ENCODE measurements at places on chromosomes 5 and 9. TPM values are rescaled to one million over a fixed set of nuclear protein-coding genes. Genes with fewer than 3 reads are reported as not detected.

Gene PRUNE2
- total RNA-seq: 126 TPM

Gene LHX3
- total RNA-seq: not detected

DNA sequence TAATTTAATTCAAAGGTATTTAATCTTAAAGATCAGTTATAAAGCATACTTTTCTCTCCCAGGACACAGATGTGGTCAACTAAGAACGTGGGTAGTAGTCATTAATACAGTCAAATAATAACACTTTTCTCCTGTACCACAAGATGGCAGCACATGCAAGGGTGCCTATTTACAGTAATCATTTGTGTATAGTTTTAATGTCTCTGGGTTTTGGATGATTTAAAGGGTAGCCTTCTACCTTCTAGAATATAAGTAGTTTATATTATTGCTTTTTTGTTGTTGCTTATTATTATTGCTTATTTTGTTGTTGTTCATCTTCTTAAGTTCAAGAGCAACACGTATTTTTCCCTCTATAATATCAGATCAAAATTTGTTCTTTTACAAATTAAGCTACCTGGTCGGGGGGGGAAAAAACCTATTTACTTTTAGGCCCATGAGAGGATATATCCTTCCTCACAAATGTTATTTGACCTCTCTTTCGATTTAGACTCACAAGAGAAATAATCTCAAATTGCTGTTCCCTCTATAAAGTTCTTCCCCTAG, 59.6 kb upstream of the SLC27A6 start:
- H3K4me1 ChIP-seq: no peaks in the 10 kb centered on the region
- H3K27me3 ChIP-seq: no peaks in the 10 kb centered on the region
- no peaks in the 10 kb centered on the region for H3K36me3 ChIP-seq
- H3K27ac ChIP-seq: no peak overlapping the region

DNA sequence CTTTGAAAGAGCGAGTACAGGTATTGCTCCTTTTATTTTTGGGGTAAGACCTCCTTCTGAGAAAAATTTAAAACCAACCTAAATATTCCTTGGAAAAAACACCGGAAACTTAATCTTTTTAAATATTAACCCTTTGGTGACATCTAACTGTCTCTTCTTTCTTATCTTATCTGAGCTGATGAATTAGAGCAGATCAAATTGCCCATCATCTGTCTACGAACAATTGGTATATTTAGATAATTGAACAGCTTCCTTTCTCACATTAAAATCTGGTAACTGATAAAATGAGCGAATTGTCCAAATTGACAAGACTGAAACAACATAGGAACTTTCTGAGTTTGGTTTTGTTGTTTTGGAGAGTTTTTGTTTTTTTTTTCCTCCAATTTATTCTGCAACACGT, 2.0 kb downstream of the ISL1 start:
- H3K36me3 ChIP-seq: no peaks in the 10 kb centered on the region
- H3K4me3 ChIP-seq: no peak overlapping the region
- peaks cover 100% of the 10 kb centered on the region for H3K27me3 ChIP-seq
- no peak for DNase-seq
- no peaks in the 10 kb centered on the region for H3K4me1 ChIP-seq
- no peak overlapping the region for H3K27ac ChIP-seq

Gene HRCT1
- 0.70 TPM for total RNA-seq

DNA sequence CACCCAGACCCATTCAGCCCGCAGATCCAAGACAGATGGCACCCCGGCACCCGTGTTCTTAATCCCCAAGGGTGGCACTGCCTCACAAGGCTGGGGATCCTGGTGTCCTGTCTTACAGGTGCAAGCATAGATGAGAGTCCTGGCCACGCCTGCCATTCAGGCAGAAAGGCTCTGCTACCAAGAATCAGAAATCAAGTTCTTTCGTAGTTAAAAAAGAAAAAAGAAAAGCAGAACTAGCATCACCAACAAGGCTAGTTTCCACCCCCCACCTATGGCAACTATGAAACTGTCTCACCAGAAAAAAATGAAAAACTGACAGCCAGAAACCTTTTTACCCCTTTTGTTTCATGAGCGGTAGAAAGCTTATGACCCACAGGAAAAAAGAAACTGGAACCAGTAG, 170.4 kb downstream of the SYK start:
- peaks cover 10% of the 10 kb centered on the region for H3K4me1 ChIP-seq
- no peaks in the 10 kb centered on the region for H3K27me3 ChIP-seq
- H3K27ac ChIP-seq: peak overlapping the region; percentile 66
- no peak overlapping the region for H3K4me3 ChIP-seq
- no peaks in the 10 kb centered on the region for H3K36me3 ChIP-seq

Gene ARL14EPL
- total RNA-seq: not detected

DNA sequence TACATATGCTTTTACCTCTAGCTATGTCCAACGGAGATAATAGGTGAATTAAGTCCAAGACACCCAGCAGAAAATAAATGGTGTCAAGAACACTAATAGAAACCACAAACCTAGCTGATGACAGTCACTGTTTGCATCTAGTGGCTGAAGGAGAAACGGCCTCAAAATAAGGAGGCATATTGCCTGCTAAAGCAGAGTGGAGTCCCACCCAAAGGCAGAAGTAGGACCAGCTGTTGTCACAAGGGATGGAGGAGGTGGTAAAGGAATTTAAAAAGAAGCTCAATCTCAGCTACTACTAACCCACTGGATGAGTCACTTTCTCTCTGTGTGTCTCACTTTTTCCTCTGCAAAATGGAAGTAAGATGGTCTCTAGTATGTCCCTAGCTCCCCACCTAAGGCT, 224.3 kb downstream of the GRIA1 start:
- H3K4me3 ChIP-seq: no peak overlapping the region
- H3K36me3 ChIP-seq: no peaks in the 10 kb centered on the region
- H3K27ac ChIP-seq: no peak overlapping the region
- DNase-seq: no peak
- no peaks in the 10 kb centered on the region for H3K4me1 ChIP-seq

DNA sequence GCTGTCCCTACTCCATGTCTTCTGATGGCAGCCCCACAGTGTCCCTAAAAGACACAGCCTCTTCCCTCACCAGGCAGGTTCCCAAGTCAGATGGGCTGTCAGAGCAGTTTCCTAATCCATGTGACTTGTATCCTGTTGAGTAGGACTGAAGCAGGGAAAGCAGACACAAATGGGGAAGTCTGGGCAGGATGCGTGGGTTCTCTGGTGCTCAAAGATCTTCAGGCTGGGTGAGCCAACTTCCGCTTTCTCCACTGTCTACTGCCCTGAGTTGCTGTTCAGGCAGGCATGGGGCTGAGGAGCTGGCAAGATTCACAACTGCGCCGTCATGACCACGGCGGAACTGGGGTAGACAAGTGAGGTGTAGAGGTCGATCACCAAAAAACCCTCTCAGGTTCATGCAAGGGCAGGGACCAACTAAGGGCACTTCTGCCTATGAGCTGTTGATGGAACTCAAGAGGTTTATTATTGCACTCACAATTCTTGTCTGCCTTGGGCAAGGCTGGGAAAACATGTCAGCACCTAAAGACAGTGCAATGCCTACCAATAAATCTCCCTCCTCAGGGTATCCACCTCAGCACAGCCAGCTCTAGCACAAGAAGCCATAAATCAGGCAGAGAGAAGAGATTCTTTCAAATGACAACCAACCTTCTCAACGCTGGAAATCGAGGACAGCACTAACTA, 83.4 kb downstream of the RAPGEF1 start:
- H3K27ac ChIP-seq: peak overlapping the region; percentile 57
- peaks cover 78% of the 10 kb centered on the region for H3K4me1 ChIP-seq
- H3K36me3 ChIP-seq: no peaks in the 10 kb centered on the region
- H3K27me3 ChIP-seq: no peaks in the 10 kb centered on the region
- DNase-seq: peak; percentile 62

Gene CD274
- total RNA-seq: 3.0 TPM

GRCh38 chr5:136701191-136701590, 335.8 kb upstream of the TRPC7 start:
- no peak for DNase-seq
- no peak overlapping the region for H3K27ac ChIP-seq
- H3K27me3 ChIP-seq: no peaks in the 10 kb centered on the region
- no peaks in the 10 kb centered on the region for H3K4me1 ChIP-seq

DNA sequence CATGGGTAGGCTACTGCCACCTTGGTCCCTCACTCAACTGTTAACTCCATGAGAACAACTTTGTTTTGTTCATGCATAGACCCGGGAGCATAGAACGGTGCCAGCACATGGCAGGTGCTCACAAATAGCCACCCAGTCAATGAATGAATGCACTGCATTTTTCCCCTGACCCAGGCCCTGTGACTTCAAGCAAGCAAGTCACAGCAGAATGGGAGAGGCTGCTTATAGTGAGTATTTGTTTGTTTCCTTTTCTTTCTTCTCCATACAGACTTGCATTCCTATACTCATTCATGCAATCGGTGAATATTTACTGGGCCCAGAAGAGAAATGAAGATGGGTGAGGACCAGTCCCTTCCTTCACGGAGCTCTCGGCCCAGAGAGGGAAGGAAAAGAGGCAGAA, 62.0 kb downstream of the SHB start:
- DNase-seq: no peak
- no peaks in the 10 kb centered on the region for H3K27me3 ChIP-seq
- H3K4me1 ChIP-seq: peaks cover 46% of the 10 kb centered on the region
- H3K4me3 ChIP-seq: no peak overlapping the region
- no peaks in the 10 kb centered on the region for H3K36me3 ChIP-seq

DNA sequence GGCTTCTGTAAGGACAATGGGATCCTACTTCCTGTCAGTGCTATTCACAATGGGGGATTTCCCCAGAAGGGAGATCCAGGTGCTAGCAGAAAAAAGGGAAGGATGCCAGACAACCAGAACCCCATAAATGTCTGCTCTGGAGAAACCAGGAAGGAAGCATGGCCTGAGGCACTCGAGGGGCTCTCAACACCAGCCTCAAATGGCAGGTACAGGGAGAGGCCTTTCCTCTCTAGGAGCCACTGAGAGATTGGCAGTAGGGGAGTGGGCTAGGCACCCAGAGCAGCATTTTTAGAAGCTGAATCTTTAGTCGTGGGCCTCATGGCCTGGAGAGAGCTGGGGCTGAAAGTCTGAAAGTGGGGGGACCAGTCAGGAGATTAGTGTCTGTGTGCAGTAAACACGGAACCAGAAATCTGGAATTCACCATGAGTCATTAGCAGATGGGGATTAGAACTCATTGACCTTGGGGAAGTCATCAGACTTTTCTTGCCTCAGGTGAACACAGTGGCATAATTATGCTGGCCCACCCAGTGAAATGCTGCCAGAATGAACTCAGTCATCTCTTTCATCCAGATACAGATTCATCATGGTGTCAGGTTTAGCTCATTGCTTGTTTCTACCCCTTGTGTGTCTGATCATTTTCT, 28.3 kb downstream of the ARHGEF28 start:
- H3K36me3 ChIP-seq: no peaks in the 10 kb centered on the region
- H3K4me1 ChIP-seq: peaks cover 20% of the 10 kb centered on the region
- DNase-seq: no peak
- H3K27ac ChIP-seq: peak overlapping the region; percentile 69
- no peaks in the 10 kb centered on the region for H3K27me3 ChIP-seq
- no peak overlapping the region for H3K4me3 ChIP-seq

DNA sequence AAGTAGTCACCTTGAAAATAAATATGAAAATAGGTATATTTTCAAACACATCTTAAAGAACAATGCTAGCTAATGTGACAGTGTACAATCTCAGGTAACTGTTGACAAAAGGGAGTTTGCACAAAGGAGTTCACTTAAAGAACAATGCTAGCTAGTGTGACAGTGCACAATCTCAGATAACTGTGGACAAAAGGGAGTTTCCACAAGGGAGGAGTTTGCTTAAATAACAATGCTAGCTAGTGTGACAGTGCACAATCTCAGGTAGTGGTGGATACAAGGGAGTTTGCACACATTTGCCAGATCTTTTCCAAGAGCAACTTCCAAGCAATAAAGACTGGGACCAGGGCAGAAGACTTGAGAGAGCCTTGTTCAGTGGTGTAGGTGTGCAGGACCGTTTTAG, 442.9 kb upstream of the FTMT start:
- no peak overlapping the region for H3K4me3 ChIP-seq
- H3K27me3 ChIP-seq: no peaks in the 10 kb centered on the region
- no peak overlapping the region for H3K27ac ChIP-seq
- no peaks in the 10 kb centered on the region for H3K4me1 ChIP-seq

DNA sequence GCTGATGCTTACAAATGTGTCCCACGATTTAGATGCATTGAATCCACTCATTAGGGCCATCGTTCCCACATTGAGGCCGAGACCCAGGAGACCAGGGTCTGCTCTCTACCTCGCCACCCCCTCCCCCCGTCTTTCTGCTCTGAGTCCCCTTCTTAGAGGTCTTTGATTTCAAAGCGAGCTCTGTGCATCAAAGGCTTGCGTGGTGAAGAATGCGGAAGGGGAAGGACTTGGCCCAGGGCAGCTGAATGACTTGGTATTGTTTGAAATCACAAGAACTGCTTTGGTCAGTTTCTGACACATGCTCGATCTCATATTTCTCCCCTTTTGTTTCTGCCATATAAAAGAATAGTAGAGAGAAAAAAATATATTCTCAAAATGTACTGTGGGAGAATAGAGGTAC, 78.3 kb upstream of the IRX1 start:
- H3K4me1 ChIP-seq: no peaks in the 10 kb centered on the region
- no peak overlapping the region for H3K4me3 ChIP-seq

DNA sequence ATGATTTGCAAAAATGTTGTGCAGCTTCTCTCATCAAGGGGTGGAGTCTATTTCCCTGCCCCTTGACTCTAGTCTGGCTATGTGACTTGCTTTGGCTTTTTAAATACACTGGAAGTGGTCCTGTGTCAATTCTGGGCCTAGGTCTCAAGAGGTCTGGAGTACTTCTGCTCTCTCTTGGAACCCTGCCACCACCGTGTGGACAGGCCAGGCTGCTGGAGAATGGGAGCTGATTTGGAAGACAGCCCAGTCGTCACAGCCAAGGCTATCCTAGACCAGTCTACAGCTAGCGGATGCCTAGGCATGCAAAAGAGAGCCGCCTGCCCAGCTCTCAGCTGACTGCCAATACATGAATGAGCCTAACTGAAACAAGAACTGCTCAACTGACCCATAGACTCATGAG, 56.7 kb upstream of the CLINT1 start:
- H3K27me3 ChIP-seq: no peaks in the 10 kb centered on the region
- H3K27ac ChIP-seq: peak overlapping the region; percentile 25
- H3K36me3 ChIP-seq: no peaks in the 10 kb centered on the region
- no peak for DNase-seq
- H3K4me1 ChIP-seq: peaks cover 43% of the 10 kb centered on the region
- H3K4me3 ChIP-seq: no peak overlapping the region

Gene BSPRY
- 50.1 TPM for total RNA-seq

DNA sequence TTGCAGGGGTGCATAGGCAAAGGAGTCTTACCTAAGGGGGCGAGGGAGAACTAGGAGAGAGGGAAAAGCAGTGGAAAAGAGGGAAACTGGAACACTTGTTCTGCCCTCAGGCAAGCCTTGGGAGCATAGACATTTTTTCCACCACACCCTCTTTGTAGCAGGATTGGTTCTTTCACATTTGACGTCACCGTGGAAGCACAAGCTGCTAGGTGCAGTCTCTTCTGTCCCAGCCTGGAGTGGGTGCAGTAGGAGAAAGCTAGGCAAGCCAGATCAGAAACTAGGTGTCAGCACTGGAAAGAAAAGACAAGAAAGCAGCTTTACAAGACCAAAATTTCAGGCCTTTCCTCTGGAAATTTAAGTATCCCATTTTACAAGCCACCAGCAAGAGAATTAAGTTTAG, 440.4 kb downstream of the EFNA5 start:
- H3K27me3 ChIP-seq: no peaks in the 10 kb centered on the region
- H3K36me3 ChIP-seq: no peaks in the 10 kb centered on the region
- H3K27ac ChIP-seq: no peak overlapping the region
- DNase-seq: no peak
- H3K4me3 ChIP-seq: no peak overlapping the region

GRCh38 chr5:11383506-11384095, 520.6 kb downstream of the CTNND2 start:
- H3K4me1 ChIP-seq: peaks cover 12% of the 10 kb centered on the region
- no peaks in the 10 kb centered on the region for H3K36me3 ChIP-seq
- no peaks in the 10 kb centered on the region for H3K27me3 ChIP-seq

Gene PCA3
- total RNA-seq: not detected

- no peaks in the 10 kb centered on the region for H3K27me3 ChIP-seq
- DNase-seq: no peak
- no peaks in the 10 kb centered on the region for H3K36me3 ChIP-seq
- no peak overlapping the region for H3K27ac ChIP-seq
These were observed 7.4 kb downstream of the WNK2 start for GRCh38 chr9:93191354-93191660.

Gene SELENOP
- total RNA-seq: 99.4 TPM

Measured in esophagus squamous epithelium (tissue), 5 donors.